ENCODE measurements at places on chromosomes 12 and 14.

DNA sequence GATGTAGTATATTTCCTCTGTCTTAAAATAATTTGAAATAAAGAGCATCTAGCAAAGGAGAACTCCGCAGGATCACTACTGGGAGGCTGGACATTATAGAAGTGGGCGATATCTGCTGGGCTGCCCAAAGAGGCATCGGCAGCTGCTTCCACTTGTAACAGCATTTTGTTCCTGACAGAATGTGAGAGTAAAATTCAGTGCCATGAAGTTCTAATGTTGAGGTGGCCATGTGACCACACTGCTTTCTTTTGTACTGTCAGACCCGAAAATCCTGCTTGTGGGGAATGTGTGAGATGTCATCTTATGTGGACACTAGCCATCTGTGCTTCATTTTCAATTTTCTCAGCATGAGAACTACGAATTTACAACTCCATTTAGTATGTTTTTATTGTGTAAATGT lies 151.9 kb downstream of the ACSS3 start:
- DNase-seq, result no peak

GRCh38 chr12:3032770-3033538 lies 44.2 kb upstream of the TSPAN9 start:
- no peak for DNase-seq

GRCh38 chr12:3165078-3165980 lies 88.2 kb downstream of the TSPAN9 start:
- no peak for DNase-seq

DNA sequence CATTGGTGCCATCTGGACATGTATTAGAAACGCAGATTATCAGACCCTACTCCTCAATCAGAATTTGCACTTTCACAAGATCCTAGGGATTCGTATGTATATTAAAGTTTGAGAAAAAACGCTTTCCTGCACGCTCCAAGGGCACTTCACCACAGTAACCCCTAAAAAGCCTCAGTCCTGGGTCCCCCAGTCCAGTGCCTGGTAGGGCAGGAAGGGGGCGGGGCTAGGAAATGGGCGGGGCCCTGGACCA lies 369 bp downstream of the DEPDC4 start:
- DNase-seq, result no peak

- DNase-seq, result peak; percentile 61
These were observed 118.9 kb downstream of the VEZT start for GRCh38 chr12:95336387-95337067.

DNA sequence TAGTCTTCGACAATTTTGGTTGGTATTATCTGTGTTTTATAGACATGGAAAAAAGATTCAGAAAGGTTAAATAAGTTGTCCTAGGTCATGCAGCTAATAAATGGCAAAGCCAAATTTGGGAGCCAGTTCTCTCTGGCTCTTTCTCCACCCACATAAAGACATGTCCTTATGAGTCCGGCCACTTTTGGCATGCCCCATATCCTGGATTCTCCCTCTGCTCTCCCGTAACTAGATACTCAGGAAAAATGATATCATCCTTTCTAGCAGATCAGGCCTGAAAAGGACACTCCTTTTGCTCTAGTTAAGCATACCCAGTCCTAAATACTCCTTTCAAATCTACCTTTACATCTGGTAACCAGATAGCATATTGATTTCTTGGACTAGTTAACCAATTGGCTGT lies 64.4 kb downstream of the TTLL5 start:
- no peak for DNase-seq

DNA sequence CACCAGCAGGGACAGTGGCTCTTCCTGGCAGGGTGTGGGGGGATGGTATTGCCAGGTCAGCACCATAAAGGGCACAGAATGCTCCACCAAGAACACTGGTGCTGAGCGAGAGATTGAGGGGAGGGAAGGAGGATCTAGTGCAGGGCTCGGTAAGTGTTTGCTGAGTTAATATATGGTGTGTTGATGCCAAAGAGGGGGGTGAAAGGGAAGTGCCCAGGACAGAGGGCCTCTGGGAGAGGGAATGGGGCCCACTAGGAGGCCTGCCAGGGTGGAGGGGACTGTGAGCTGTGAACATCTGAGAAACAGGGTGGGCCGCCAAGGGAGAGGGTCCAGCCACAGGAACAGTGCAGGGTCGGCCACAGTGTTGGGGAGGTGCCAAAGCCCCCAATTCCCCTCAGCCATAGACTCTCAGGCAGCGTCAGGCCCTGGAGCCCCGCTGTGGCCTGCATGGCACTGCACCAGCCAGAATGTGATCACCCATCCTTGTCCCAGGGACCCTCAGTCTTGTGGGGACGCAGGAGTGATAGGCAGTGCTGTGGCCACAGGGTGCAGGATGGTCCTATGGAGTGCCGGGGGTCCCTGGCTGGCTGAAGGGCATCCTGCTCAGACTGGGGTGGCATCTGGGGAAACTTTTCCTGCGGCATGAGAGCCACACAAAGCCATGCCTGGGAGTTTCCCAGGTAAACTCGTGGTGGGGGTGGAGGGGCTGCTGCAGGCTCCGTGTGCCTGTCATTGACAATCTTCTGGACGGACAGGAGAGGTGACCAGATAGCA lies 11.9 kb downstream of the RIN3 start:
- DNase-seq, result no peak

GRCh38 chr14:83548061-83548839 lies 1981.7 kb upstream of the FLRT2 start:
- DNase-seq, result no peak

- no peak for DNase-seq
These were observed 72.4 kb upstream of the PPP2R5C start for GRCh38 chr14:101689039-101689501.

DNA sequence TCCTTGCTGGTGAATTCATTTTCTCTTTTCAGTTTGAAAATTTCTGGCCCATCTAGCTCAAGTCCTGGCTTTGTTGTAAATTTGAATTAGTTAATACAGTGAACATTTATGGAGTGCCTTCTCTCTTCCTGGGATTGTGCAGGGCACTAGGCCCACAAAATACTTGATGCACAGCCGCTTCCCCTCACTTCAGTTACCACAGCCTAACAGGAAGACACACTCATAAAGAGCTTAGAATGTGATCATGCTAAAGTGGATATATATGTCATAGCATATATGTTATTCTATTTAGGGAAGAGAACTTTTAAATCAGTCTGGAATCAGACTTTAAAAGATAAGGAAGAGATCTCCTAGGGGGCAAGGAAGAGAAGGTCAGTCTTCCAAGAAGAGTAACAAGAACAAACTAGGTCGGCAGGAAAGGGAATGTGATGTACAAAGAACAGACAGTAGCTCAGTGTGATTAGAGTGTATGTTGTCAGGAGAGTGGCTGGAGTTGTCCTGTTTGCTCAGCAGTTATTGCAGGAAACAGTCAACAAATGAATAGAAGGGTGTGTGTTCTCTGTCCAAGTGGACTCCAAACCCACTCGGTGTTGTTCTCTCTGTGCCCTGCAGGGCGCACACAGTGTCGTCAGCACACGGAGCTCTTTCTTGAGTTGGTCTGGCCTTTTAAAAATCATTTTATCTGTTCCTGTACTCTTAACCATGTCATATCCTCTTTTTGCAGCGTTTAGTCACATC lies 74.4 kb downstream of the DAAM1 start:
- DNase-seq, result no peak

- peak; percentile 62 for DNase-seq
These were observed 17.2 kb upstream of the POC1B start for GRCh38 chr12:89542912-89543592.

GRCh38 chr12:3896801-3897351 lies 23.7 kb upstream of the PARP11 start:
- DNase-seq, result no peak

DNA sequence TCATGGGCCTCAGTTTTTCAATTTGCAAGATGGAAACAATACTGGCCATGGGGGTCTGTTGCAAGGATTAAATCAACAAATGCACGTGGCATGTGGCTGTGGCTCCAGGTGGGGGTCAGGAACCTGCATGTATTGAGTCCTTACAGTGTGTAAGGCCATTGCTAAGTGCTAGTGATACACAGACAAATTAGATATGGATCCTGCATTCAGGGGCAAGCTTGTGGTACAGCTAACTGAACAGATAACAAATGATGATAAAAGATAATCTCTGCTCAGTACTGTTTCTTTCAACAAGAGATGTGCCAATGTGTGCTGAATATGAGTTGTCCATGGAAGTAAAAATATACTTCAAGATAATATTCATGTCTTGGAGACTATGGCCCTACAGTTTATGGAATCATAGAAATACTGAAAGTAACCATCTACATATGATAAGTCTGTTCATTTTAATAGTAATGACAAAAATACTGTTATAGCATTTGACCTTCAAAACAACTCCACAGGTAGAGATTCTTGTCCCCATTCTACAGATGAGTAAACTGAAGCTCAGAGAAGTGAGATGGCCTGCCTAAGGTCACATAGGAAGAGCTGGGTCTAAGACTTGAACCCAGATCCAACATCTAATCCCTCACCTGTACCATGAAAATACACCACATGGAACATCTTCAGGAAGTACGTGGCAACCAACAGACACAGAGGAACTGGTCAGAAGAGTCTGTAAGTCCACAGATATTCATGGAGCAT lies 7.2 kb upstream of the WSCD2 start:
- no peak for DNase-seq

GRCh38 chr12:40164034-40164433 lies 58.2 kb upstream of the SLC2A13 start:
- DNase-seq, result no peak

GRCh38 chr12:107200394-107200793 lies 107.0 kb upstream of the CRY1 start:
- peak; percentile 78 for DNase-seq

DNA sequence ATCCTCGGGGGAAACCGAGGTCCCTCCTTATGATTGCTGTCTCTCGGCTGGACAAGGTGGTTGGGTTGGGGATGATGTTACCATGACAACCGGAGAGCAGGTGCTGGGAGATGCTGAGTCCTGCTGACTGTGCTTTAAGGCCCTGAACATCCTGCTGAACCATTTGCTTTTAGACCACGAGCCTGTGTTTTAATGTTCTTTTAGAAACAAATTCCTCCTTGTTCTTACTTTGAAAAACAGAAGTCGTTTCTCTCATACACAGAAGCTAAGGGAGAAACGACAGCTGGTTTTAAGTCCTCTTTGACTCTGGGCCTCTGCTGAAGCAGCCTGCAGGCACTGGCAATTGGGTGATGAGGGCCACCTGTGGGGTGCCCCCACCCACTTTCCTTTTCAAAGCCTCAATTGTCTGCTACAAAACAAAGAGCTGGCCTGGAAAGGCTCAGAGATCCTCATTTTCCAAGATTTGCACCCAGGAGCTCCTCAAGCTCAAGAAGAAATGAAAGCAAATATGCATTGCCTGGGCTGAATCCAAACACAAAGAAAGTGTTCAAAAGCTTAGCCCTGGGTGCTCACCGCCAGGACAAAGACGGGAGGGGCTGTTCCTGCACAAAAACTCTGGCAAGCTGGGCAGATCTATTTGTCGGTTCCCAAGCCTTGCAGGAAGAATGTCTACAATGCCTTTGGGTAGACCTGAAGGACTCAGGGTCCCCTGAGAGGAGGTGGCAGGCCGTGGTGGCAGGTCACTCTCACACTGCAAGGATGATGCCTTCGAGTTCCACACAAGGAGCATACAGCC lies 90.0 kb upstream of the CLMN start:
- no peak for DNase-seq

- no peak for DNase-seq
These were observed 24.3 kb downstream of the ZFC3H1 start for GRCh38 chr12:71639341-71639760.

GRCh38 chr12:18998343-18999261 lies 130.9 kb upstream of the PLEKHA5 start:
- no peak for DNase-seq

GRCh38 chr12:109655578-109655977 lies 58.0 kb upstream of the FAM222A start:
- no peak for DNase-seq

DNA sequence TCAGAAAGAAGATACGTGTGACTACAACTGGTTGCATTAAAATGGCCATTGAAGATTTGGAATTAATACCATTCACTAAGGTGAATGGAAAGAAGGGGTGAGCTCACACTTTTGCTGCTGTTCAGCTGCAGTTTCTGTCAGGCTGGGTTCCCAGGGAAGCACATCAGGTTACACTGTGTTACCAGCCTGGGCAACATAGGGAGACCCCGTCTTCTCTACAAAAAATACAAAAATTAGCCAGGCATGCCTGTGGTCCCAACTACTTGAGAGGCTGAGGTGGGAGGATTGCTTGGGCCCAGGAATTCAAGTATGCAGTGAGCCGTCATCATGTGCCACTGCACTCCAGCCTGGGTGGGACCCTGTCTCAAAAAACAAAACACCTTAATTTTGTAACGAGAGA lies 12.9 kb upstream of the ZCCHC8 start:
- DNase-seq, result no peak

- no peak for DNase-seq
These were observed 7.5 kb downstream of the HOXC4 start for GRCh38 chr12:54060975-54061778.

DNA sequence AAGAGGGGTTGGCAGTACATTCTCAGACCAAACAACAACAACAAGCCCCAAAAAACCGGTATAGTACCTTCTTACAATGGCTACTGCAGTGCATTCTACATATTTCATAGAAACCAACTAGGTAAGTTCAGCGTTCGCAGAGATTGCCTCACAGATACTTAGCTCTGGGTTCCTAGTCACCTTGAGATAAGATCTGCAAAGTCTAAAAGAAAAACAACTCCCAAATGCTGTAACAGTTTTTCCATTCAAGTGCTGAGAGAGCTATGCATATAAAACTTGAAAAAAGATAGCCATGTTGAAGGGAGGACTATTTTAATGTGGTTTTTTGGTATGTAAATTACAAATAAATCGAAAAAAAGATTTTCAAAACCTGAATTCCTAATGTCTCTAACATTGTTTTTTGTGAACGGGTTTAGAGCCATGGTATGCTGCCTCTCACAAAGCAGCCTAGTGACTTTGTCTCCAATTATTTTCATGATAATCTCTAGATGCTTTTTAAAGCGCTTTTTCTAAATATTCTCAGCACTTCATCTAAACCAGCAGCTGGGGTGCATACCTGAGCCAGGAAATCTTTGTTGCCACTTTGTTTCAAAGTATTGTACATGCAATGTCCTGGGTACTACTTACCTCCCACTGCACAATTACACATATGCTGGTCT lies 56.6 kb upstream of the CRACR2A start:
- no peak for DNase-seq

DNA sequence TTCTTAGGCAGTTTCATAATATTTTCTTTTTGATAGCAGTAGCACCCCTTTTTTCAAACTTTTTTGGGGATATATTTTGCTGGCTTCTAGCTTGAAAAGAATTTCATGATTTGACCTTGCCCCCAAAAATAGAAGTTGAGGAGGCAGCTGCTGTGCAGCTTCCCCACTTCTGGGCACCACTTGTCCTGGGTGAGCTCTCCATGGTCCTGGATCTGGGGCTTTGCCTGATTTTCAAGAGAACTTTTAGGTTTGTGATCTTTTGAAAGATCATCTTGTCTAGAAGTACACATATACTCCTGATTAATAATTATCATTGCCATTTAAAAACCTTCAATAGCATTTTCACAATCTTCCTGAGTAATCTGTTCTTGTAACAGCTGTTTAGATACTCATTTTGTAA lies 271.6 kb downstream of the NPAS3 start:
- peak; percentile 2 for DNase-seq

- peak; percentile 97 for DNase-seq
These were observed 15.8 kb upstream of the KRT7 start for GRCh38 chr12:52217223-52217622.

Data from PC-9 (cell line).